Endothelial cell of umbilical vein (primary cell): ENCODE measurements at places on chromosomes 16 and 17. TPM values are rescaled to one million over a fixed set of nuclear protein-coding genes. Genes with fewer than 3 reads are reported as not detected.

- peaks cover 21% of the 10 kb centered on the region for H3K4me1 ChIP-seq
- no peaks in the 10 kb centered on the region for H3K36me3 ChIP-seq
- no peak for DNase-seq
Measured at GRCh38 chr17:28112181-28112580, 69.7 kb downstream of the NLK start.

DNA sequence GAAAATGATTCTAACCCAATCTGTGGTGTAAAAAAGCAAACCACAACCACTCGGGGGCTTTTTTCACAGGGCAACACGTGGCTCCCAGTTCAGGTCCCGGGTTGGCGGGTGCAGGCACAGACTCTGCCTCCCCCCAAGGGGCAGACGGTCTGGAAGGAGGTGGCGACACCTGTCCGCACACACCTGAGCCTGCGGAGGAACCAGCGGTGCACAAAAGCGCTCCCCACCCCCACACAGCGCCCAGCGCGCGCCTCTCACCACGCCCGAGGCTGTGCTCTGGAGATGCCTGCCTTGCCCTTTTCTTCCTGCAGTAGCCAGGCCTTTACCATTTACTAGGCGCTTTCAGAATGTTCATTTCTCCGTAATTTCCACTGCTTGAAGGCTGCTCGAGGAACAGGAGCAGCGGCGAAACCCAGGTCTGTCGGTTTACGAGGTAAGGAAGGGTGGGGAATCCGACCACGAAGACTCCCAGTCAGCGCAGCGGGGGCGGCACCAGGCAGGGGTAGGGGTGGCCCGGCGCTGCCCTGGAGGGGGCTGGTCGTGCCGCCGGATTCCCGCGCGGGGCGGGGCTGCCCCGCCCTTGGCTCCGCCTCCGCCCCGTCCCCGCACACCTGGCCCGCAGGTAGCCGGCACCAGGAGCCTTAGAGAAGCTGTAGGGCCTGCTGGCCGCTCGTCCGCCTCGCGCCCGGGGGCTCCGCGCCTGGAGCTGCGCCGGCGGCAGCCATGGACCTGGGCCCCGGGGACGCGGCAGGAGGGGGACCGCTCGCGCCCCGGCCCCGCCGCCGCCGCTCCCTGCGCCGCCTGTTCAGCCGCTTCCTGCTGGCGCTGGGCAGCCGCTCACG is at the start of gene USP43:
Gene USP43, plus strand, starts transcription at position 608 of the 842 bp plus-strand sequence. Its CDS starts 116 bp downstream, at position 724.
- peaks cover 4% of the 10 kb centered on the region for H3K4me1 ChIP-seq
- no peak within 1 kb of the TSS for H3K4me3 ChIP-seq
- peaks cover 15% of the 10 kb centered on the region for H3K27me3 ChIP-seq
- DNase-seq = no peak
- no peaks in the 10 kb centered on the region for H3K36me3 ChIP-seq

DNA sequence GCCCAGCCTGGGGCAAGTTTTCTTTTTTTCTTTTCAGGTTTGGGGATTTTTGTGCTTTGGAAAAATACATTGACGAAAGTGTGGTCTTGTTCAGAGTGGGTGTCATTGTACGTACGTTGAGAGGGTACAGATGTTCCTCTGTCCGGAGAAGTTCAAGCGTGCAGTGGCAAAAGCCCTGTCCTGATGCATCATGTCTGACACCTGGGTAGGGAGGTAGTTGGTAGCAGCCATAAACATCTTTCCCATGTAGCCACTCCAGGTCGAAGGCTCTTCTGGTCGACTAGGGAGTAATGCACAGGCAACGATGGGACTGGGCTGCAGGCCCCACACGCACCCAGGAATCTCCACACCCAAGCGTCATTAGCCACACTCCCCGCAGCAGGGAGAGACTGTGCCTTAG is 27.4 kb downstream of the WIPI1 start:
- DNase-seq = no peak
- H3K27me3 ChIP-seq = no peaks in the 10 kb centered on the region
- no peak overlapping the region for H3K27ac ChIP-seq

The ABCC11 gene
- not detected in 2 replicates for total RNA-seq

The RNF151 gene
- not detected in 2 replicates for total RNA-seq

The HSPB9 gene
- not detected in 2 replicates for total RNA-seq

- no peaks in the 10 kb centered on the region for H3K36me3 ChIP-seq
- H3K27ac ChIP-seq = no peak overlapping the region
- no peaks in the 10 kb centered on the region for H3K27me3 ChIP-seq
- no peak overlapping the region for H3K4me3 ChIP-seq
- DNase-seq = peak; percentile 52
Measured at GRCh38 chr16:49921791-49922456, 66.0 kb upstream of the ZNF423 start.

The WNT9B gene
- not detected in 2 replicates for total RNA-seq

DNA sequence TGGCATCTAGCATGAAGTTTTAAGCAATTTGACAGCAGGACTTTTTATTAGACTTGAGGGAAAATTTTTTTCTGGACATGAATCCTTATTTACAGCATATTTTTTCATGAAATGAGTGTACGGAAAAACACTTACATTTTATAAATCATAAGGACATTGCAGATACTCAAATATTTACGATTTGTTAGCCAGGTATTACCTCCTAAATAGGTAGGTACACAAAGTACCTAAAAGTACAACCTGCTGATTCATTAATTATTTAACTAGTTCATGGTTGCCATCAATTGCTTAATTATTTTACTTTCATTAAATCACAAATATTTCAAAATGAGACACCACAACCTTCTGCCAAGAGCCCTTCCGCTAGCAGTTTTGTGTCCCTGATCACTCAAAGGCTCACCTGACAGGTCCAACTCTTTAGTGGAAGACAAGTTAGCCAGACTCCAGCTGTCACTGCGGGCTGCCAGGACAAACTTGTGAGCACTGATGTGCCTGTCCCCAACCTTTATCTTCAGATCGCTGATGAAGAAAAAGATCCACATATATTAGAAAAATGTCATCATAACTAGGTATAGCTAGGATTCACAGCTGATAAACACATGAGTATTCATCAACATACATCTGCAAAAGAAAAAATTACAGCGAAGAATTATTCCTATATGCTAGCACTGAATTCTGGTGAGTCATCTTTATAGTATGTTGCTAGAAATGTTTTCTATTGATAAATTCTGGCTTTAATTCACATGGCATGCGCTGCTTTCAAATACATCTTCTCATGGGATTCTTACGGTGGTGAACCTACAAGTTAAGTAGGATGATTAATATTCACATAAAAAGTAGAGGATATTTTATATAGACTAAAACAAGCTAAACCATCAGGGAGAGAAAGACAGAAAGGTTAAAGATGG is 28.2 kb downstream of the ANKFY1 start:
- H3K4me3 ChIP-seq = no peak overlapping the region
- peaks cover 5% of the 10 kb centered on the region for H3K4me1 ChIP-seq
- no peak overlapping the region for H3K27ac ChIP-seq

The PRRT2 gene
- 2.3 and 3.3 TPM in 2 replicates for total RNA-seq

DNA sequence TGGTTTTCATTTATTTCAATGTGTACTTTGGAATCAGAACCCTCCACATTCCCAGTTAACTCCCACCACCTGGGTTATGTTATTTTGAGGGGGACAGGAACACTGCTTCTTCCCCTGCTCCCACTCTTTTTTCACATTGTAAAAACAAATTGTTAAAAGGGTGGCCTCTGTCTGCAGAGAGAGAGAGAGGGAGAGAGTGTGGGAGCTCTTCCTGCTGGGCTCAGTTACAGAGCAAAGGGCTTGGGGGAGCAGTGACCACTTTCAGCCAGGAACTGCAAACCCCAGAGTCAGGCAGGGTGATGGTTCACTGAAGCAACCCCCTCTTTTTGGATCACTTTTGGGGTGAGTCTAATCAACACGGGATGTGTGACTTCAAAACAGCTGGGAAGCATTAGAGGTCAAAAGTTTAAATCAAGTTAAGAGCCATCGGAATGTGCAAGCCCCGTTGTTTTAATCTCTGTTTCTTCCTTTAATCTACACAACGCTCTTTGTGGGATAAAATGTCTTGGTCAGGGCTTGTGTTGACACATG is 577.0 kb upstream of the CDH11 start:
- H3K4me3 ChIP-seq = no peak overlapping the region
- no peak for DNase-seq
- H3K36me3 ChIP-seq = no peaks in the 10 kb centered on the region
- H3K27me3 ChIP-seq = no peaks in the 10 kb centered on the region
- no peaks in the 10 kb centered on the region for H3K4me1 ChIP-seq
- no peak overlapping the region for H3K27ac ChIP-seq
